ENCODE measurements at places on chromosomes 4 and X.

DNA sequence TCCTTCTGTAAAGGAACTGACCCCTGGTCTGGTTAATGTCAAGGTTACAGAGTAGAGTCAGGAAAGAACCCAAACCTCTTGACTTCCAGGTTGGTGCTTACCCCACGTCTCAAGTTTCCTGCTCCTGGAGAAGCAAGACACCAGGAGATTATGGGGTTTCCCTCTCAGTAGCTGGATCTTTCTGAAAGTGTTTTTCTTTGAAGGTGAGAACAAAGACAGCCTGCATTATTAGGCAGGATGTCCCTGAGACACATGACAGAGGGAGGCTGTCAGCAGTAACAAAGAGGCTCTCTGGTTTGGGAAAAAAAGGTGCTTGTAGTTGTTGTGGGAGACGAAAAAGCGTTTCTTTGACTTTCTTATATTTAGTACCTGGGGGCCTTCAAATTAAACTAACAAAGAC, 44.7 kb upstream of the IGFBP7 start:
- no peak for DNase-seq

DNA sequence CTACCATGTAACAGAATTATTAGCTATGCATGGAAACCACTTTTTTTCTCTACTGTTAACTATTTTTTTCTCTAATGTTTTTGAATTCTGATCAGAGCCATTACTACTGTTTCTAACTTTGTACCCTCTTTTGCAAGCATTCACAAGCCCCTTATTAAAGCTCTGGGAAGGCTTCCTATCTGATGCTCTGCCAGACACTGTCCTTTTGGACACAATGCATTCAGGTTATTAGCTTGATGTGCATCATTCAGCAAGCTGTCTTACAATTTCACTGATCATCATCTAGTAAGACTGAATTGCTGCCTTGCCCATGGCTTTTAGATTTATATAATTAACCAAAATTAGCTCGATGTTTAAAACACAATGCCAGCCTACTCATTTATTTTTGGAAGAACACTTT, 155.1 kb downstream of the NR3C2 start:
- DNase-seq = no peak

GRCh38 chr4:39900966-39901365, 76.7 kb downstream of the PDS5A start:
- DNase-seq = no peak

- no peak for DNase-seq
These were observed 147.7 kb upstream of the GYPA start for GRCh38 chr4:144288011-144288903.

DNA sequence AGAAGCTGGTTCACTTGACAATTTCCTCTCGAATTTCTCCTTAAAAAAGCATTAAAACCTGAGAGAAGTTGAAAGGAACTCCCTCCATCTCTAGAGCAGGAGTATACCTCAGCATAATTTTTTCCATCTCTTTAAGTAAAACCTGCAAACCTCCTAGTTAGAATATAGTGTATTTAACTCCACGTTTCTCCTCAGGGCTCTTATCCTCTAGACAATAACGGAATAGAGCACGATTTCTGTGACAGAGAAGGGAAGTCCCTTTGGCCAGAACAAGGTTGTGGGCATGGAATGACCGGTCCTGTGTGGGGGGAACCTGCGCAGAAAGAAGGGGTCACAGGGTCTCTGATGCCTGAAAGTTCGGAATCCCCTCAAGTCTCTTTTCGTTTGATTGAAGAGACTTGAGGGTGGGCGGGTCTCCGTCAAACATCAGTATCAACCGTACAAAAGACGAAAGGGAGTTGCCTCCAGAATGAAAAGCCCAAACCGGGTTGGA, 697 bp downstream of the ZNF280C start:
- DNase-seq = no peak

- DNase-seq = no peak
These were observed 19.4 kb downstream of the TRMT44 start for GRCh38 chr4:8459867-8460445.
